Ammon's horn (tissue), 1 donor: ENCODE measurements at places on chromosomes 11 and 22.

DNA sequence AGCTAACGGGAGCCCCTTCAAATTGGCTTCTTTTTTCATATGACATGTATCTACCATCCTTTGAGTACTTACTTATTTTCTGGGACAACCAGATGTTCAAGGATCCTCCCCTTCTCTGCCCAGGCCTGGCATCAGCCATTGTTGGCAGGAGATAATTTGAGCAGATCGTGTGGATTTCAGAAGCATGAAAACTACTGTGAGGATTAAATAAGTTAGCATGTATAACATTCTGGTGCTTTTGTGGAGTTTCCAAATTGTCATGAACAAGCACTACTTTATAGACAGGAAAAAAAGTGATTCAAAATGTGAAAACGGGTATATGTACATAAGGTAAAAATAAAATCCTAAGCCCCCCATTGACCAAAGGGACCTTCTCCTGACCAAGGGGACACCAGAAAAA, 2.1 kb upstream of the NADSYN1 start:
- DNase-seq: no peak

DNA sequence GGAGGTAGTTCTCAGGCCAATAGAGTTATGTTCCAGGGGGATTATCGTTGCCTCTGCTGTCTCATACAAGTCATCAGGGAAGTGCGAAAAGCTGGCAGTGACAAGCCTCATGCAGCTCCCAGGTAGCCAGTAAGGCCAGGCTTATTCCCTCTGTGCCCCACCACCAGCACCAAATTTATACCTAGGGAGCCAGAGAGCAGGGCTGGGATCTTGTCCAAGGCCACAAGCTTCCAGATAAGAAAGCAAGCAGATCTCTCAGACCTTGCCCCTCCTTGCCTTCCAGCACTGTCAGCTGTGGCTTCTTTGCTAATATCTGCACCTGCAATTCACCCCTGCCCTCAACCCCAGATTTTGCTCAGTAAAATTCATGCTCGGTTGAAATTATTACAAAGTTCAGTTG, 206.3 kb upstream of the FAT3 start:
- no peak for DNase-seq

DNA sequence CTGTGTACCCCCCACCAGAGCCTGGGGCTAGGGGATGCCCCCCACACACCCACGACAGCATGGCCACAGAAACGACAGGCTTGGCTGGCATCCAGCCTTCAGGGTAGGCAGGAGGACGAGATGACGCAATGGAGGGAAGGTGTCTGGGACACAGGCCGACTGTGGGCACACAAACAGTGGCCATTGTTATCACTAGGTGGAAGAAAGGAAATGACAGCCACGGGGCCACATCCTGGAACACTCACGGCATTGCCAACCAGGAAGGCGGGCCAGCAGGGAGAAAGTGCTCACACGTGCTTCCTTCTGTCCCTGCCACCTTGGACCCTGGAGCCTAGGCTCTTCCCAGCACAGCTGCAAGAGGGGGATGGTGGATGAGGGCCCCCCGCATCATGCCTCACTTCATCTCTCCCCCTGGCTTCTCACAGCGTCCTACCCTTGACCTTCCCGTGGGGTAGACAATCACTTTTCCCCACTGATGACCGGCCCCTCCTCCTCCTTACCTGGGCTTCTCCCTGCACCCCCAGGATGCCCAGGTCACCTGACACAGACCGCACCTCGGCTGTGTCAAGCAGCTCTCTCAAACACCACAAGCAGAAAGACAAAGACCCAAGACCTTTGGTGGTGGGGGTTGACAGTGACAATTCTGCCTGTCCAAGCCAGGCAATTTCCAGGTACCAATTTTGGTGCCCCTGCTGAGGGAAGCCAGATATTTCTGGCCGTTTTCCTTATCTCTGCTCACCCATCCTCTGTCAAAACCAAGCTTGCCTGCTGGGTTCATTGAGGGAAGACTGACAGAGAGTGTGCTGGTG, 8.6 kb downstream of the PLA2G6 start:
- DNase-seq: peak; percentile 73

DNA sequence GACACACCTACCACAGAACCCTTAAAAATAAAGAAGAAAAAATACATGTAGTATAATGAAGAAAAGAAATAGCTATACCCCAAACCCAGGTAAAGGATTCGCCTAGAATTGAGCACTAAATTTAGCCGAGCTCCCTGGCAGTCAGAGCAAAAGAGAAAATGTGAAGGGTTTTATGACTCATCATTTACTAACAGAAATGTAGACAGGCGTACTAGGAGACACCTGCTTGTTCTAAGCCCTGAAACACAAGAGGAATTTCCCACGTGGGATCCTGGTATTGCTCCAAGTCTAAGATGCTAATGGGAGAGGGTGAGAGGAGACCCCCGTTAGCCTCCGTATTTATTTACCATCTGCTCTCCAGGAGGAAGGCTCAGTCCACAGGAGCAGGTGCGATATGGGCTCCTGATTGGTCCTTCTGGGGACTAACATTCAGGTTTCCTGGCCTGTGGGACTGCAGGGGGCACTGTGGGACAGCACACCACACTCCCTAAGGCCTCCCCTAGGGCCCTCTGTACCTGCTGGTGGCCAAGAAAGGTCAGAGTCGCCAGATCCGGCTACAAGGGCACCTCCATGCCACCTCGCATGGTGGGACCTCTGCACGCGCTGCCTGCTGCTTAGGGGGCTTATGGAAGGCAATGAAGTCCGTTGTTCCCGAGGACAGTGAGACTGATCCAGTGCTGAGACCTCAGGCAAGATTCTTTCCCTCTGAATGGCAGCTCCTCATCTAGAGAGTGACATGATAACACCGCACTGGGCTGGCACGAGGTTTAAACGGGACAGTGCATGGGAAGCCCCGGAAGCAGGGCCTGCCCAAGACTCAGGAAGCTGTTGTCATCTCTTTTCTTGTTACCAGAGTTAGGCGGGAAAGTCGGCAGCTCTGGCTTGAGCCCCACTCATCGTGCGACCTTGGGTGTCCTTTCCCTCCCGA, 25.8 kb downstream of the KCNC1 start:
- peak; percentile 52 for DNase-seq

DNA sequence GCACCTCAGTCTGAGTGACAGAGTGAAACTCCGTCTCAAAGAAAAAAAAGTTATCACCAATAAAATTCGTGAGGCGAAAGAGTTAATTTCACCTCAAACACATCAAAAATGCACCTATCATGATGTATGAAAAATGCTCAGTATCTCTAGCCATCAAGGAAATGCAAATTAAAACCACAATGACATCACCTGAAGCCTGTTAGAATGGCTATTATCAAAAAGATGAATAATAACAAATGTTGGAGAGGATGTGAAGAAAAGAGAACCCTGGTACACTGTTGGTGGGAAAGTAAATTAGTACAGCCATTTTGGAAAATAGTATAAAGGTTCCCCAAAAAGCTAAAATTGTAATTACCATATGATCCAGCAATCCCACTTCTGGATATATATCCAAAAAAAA, 23.6 kb downstream of the CHEK2 start:
- DNase-seq: no peak

- no peak for DNase-seq
Measured at GRCh38 chr22:49712195-49712791, 115.4 kb downstream of the BRD1 start.

- peak; percentile 9 for DNase-seq
Measured at GRCh38 chr11:83070044-83070701, 1.5 kb downstream of the RAB30 start.

DNA sequence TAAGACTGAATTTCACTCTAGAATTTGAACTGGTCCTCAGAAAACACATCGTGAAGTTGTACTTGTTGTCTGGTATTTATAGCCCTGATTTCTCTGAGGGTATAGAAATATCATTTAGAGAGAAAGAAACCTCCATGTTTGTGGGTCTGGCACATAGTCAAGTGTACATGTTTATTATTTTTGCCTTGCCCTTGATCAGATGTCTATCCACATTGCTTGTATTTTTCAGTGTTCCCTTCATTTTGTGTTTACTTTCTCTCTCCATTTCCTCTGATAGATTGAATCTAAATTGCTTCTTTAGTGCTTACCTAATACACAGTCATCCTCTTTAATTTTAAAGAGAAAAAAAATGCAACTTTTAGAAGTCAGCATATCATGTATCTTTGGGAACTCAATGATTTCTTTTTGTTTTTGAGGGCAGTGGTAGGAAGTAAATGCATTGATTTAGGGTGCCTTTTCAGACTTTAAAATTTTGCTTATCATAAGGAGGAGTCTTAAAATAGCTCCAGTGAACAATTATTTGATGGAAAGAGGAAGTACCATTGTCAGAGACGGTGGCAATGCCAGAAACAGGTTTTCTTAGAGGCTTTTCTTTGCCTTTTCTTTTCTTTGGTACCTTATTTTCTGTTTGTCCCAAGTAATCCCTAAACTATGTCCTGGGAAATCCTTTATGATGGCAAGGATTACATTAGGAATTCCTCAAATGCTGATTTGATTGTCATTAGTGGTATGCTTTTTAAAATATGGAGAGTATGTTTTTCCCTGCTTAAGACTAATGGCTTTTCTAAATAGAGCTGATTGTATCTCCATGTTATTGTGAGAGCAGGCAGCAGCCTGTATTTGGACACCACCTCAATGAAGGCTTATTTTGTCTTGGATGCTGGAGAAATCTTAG, 29.8 kb upstream of the TECTA start:
- no peak for DNase-seq

- DNase-seq: no peak
Measured at GRCh38 chr11:120028181-120028896, 109.6 kb downstream of the TRIM29 start.

DNA sequence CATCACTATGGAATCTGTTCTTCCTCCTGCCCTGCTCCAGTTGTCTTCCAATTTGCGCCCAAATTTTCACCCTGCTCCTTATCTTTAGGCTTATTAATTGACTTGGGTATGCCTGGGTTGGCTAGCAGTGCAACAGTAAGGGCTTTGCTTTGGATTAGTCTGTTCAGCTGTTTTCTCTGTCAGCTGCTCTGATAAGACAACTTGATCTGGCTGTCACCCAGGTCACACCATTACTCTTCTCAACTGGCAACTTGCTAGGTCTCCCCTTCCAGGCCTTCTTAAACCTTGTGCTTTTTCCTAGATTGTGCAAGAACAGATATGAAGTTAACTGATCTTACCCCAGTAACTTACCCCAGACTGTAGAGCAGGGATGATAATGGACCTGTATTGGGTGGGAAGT, 357.8 kb upstream of the LARGE1 start:
- DNase-seq: no peak

DNA sequence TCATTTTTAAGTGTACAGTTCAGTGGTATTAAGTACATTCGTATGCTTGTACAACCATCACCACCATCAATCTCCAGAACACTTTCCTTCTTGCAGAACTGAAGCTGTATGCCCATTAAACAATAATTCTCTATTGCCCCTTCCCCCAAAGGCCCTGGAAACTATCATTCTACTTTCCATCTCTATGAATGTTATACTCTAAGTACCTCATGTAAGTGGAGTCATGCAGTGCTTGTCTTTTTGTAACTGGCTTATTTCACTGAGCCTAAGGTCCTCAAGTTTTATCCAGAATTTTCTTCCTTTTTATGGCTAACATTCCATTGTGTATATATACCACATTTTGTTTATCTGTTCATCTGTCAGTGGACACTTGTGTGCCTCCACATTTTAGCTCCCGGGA, 29.7 kb downstream of the MMP7 start:
- no peak for DNase-seq

DNA sequence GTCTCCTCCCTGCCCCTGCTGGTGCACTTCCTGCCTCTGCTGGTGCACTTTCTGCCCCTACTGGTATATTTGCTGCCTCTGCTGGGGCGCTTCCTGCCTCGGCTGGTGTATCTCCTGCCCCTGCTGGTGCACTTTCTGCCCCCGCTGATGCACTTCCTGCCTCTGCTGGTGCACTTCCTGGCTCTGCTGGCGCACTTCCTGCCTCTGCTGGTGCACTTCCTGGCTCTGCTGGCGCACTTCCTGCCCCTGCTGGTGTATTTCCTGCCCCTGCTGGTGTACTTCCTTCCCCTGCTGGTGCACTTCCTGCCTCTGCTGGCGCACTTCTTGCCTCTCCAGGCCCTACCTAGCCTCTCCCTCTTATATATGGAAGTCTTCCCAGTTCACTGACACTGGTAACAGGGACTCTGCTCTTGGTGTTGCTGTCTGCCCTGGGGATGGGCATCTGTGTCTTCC, 10.1 kb downstream of the MTFP1 start:
- no peak for DNase-seq

DNA sequence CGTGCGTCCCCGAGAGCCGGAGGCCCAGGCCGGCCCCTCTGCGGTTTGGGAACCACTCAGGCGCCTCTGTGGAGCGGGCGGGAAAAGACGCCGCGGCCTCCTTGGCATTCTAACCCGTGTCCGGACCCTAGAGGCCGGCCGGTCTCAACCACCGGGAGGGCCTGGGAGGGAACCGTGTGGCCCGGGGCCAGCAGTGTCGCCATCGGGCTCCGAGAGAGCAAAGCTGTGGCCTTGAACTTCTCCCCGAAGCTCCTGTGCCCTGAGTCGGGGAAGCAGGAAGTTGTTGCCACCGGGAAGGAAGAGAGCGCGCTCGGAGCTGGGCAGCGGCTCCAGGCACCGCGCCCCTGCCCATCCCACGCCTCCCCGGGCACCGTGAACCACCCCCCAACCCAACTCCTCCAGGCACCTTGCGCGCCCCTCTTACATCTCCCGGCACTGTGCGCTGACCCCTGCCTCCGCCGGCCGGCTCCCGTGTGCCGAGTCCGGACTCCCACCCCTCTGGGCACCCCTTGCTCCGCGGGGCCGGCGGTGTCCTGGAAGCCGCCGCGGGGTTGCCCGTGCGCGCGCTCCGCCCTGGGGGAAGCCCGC, 80.0 kb upstream of the PPARA start:
- DNase-seq: no peak

DNA sequence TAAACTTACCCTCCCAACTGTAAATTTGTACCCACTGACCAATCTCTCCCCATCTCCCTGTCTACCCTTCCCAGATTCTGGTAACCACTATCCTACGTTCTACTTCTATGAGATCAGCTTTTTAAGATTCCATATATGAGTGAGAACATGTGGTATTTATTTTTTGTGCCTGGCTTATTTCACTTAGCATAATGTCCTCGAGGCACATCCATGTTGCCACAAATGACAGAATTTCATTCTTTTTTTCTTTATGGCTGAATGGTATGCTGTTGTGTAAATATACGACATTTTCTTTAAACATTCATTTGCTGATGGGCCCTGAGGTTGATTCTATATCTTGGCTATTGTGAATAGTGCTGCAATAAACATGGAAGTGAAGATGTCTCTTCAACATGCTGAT, 74.7 kb upstream of the RRM1 start:
- no peak for DNase-seq

GRCh38 chr11:92386577-92386976, 162.0 kb downstream of the FAT3 start:
- DNase-seq: no peak
